ENCODE measurements at places on chromosomes 2 and 18.

- DNase-seq, result no peak
- no peak overlapping the region for H3K4me3 ChIP-seq
- H3K36me3 ChIP-seq, result no peaks in the 10 kb centered on the region
- H3K27me3 ChIP-seq, result no peaks in the 10 kb centered on the region
These were observed 193.0 kb downstream of the RAB3GAP1 start for GRCh38 chr2:135245071-135245470.

- no peaks in the 10 kb centered on the region for H3K27me3 ChIP-seq
- DNase-seq, result no peak
- no peaks in the 10 kb centered on the region for H3K4me1 ChIP-seq
- no peaks in the 10 kb centered on the region for H3K36me3 ChIP-seq
These were observed 47.8 kb downstream of the TMEM163 start for GRCh38 chr2:134670955-134671354.

- no peaks in the 10 kb centered on the region for H3K27me3 ChIP-seq
- DNase-seq, result no peak
- no peak overlapping the region for H3K27ac ChIP-seq
- H3K4me3 ChIP-seq, result no peak overlapping the region
These were observed 407.9 kb downstream of the DCC start for GRCh38 chr18:52747869-52748268.

GRCh38 chr2:46656640-46657039, 177.3 kb downstream of the TMEM247 start:
- no peaks in the 10 kb centered on the region for H3K27me3 ChIP-seq
- H3K4me1 ChIP-seq, result peaks cover 26% of the 10 kb centered on the region
- H3K27ac ChIP-seq, result peak overlapping the region; percentile 52
- H3K36me3 ChIP-seq, result no peaks in the 10 kb centered on the region

DNA sequence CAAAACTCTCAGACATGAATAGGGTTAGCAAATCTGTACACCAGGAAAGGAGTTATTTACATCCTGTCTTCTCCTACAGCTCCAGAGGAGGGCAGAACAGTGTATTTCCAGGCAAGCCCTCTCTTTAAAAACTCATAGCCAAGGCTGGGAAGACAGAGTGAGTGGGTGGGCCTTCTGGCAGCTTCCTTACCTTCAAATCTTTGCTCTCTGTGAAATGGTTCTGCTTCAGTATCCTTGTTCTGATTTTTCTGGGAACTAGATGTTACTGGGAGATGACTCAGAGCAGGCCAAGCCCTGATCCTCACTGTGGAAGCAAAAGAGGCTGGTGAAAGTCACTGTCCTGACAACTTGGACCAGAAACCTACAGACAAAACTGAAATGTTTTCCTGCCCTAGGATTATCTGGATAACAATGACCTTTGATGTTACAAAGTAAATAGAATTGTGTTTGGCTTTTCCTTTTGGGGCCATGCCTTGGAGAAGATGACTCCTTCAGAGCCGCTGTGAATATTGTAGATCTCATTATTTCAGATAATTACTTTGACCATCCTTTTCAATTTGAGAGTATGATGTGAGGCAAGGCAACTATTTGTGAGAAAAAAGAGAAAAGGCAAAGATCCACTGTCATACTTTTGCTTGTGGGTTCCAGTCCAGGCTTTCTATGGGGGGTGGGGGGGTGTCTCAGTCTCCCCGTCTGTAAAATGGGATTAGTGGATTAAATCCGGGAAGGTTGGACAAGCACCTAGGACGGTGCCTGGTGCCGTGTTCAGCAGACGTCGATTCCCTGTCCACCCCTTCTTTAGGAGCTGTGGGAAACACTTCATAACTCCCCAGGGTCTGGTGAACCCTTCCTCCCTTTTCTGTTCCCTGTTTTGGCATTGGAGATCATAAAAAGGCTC, 644 bp upstream of the QPCT start:
- no peaks in the 10 kb centered on the region for H3K27me3 ChIP-seq
- no peak for DNase-seq
- no peaks in the 10 kb centered on the region for H3K36me3 ChIP-seq
- peaks cover 28% of the 10 kb centered on the region for H3K4me1 ChIP-seq
- peak overlapping the region; percentile 73 for H3K4me3 ChIP-seq
- H3K27ac ChIP-seq, result peak overlapping the region; percentile 91

- no peaks in the 10 kb centered on the region for H3K36me3 ChIP-seq
- no peak overlapping the region for H3K4me3 ChIP-seq
- H3K4me1 ChIP-seq, result no peaks in the 10 kb centered on the region
- H3K27me3 ChIP-seq, result no peaks in the 10 kb centered on the region
These were observed 419.9 kb downstream of the PIK3C3 start for GRCh38 chr18:42374961-42375360.

DNA sequence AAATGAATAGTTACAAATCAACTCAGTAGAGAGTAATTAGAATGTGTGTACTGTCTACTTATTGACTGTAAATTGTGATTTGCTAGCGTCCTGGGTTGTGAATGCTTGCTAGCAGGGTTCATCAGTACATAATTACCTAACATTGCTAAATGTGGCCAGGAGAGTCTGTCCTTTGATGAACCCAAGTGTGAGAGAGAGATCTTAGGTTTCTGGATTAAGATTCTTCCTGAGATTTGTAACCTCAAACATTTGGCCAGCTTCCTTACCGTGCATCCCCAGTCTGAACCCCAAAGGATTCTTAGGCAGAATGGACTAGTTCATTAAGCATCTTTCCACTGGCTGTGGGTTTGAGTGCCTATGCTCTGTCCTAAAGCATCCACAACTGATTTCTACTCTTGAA, 84.0 kb upstream of the ITPRID2 start:
- no peaks in the 10 kb centered on the region for H3K36me3 ChIP-seq
- DNase-seq, result no peak
- no peak overlapping the region for H3K4me3 ChIP-seq
- H3K4me1 ChIP-seq, result peaks cover 25% of the 10 kb centered on the region
- H3K27me3 ChIP-seq, result no peaks in the 10 kb centered on the region

DNA sequence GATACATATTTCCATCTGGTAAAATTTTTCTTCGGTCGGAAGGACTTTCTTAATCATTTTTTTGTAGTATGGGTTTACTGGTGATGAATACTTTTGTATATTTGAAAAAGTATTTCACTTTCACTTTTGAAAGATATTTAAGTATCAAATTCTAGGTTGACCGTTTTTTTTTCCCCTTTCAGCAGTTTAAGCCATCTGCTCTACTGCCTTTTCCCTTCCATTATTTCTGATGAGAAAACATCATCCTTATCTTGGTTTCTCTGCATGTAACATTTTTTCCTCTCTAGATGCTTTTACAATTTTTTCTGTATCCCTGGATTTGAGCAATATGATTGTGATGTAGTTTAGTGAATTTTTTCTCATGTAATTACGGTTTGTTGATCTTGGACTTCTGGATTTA, 87.0 kb downstream of the MTX2 start:
- H3K4me3 ChIP-seq, result no peak overlapping the region
- no peaks in the 10 kb centered on the region for H3K4me1 ChIP-seq
- no peaks in the 10 kb centered on the region for H3K27me3 ChIP-seq
- H3K27ac ChIP-seq, result no peak overlapping the region
- no peaks in the 10 kb centered on the region for H3K36me3 ChIP-seq
- DNase-seq, result no peak

DNA sequence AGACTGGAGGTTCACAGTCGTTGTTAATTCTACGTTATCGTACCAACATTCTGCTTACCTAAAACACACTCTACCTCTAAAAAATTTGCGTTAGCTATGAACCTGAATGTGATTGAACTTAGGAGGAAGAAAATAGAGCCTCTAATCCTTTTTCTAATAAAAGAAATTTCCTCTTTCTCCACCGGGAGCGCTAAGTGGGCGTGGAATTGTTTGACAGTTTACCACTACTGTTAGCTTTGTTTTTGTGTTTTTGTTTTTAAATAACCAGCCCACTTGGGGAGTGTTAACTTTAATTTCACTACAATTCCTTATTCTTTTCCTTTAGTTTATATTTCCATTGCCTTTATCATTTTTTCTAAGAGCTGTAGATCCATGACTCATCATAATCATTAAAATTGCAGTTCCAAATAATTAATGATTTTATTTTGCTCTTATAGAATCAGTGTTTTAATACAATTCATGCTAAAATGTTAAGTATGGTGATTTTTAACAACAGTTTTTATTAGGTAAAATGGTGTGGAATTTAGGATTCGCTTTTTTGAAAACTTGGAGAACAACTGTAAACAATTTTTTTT, 55.0 kb upstream of the ITM2C start:
- DNase-seq, result no peak
- H3K36me3 ChIP-seq, result peaks cover 51% of the 10 kb centered on the region
- no peak overlapping the region for H3K27ac ChIP-seq

DNA sequence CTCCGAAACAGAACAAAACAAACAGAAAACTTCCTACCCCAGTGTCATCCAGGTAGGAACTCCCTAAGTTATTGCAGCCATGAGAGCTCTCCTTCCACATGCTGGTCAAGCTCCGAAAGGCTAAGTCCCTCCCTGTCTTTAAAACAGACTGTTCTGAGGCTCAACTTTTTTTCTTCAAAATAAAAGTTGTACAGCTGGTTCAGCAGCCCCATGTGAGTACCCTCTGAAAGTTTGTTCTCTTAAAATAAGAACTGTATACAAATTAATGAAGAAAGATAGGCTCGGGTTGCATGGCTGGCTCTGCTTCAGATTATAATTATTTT, at the start of gene PDE1A:
Gene PDE1A (minus strand): TSS at position 119 of the 323 bp plus-strand sequence.
- H3K4me3 ChIP-seq, result peak within 1 kb of the TSS; percentile 17
- no peaks in the 10 kb centered on the region for H3K4me1 ChIP-seq
- no peak for DNase-seq
- H3K27ac ChIP-seq, result no peak within 1 kb of the TSS

DNA sequence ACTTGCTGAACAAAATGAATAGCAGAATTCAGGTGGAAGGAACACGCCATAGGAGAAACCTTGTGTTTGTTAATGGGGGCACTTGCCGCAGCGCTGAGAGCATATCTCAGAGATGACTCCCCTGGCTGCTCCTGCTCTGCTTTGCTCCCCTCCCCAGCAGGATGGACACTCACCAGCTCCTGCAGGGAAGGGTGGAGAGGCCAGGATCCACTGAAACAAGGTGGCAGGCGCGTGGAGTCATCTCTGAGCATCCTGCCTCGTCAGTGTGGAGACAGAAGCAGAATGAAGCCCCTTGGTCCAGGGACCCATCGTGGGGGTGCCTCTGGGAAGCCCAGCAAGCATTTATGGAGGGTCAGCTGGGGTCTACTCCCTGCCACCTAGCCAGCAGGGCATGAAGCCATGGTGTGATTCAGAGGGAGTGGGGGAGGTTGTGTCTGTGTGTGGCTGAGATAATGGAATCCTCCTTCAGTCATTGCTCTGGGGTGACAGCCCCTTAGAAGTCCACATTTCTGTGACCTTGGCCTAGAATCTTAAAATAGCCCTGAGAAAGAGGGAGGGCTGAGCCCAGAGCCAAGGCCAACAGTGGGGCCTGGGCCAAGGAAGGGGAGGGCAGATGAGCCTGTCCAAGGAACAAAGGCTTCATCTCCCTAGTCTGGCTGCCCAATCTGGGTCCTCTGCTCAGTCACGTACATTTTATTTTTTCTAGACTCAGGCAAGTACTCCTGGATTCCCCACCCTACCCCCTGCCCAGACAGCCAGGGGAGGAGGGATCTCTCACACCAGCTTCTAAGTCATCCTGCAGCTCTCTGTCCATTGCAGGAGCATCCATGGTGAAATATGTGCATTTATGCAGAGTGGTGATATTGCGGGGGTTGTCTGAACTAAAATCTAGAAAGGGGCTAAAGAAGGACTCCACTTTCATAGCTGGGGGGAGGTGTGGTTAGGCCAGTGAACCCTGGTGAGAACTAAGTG, 215.4 kb downstream of the ZBTB7C start:
- no peaks in the 10 kb centered on the region for H3K27me3 ChIP-seq
- H3K4me1 ChIP-seq, result peaks cover 17% of the 10 kb centered on the region
- H3K27ac ChIP-seq, result no peak overlapping the region
- DNase-seq, result no peak
- no peak overlapping the region for H3K4me3 ChIP-seq
- no peaks in the 10 kb centered on the region for H3K36me3 ChIP-seq

- H3K27ac ChIP-seq, result no peak overlapping the region
- no peak for DNase-seq
- H3K36me3 ChIP-seq, result no peaks in the 10 kb centered on the region
These were observed 172.7 kb upstream of the TRIB2 start for GRCh38 chr2:12543978-12544558.

- no peak overlapping the region for H3K27ac ChIP-seq
- H3K4me3 ChIP-seq, result no peak overlapping the region
- H3K36me3 ChIP-seq, result no peaks in the 10 kb centered on the region
- H3K27me3 ChIP-seq, result no peaks in the 10 kb centered on the region
- DNase-seq, result no peak
These were observed 290.3 kb downstream of the C1D start for GRCh38 chr2:67772216-67773170.

DNA sequence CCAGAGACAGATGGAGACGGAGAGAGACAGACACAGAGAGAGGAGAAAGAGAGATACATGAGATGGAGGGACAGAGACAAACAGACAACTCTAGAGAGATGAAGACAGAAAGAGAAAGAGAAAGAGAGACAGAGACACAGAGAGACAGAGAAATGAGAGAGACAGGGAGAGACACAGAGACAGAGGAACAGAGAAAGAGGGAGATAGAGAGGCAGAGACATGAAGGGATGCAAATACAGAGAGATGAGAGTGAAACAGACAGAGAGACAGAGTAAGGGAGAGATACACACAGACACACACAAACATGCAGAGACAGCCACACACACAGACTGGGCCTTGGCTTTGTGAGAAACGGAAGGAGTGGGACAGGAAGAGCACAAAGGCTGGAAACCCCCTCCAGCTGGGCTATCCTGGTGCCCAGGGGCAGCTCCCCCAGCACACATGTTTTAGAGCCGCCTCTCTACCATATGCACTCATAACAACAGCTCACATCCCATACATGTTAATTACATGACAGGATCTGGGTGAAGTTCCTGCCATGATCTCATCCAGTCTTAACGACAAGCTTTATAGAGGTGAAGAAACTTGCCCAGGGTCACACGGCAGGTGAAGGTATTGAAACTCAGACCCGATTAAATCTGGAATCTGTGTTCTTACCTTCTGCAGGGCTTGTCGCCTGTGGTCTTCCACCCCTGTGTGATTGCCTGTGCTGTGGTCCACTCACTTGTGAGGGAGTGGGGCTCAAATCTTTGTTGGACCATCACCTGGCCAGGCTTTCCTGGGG, 32.4 kb downstream of the IL18R1 start:
- H3K4me3 ChIP-seq, result no peak overlapping the region
- DNase-seq, result no peak
- no peaks in the 10 kb centered on the region for H3K27me3 ChIP-seq

- no peaks in the 10 kb centered on the region for H3K36me3 ChIP-seq
- DNase-seq, result no peak
- H3K27me3 ChIP-seq, result no peaks in the 10 kb centered on the region
- H3K4me3 ChIP-seq, result no peak overlapping the region
- no peak overlapping the region for H3K27ac ChIP-seq
These were observed 6.6 kb upstream of the ZCCHC2 start for GRCh38 chr18:62516242-62516641.

GRCh38 chr2:181308766-181309515, 148.2 kb upstream of the ITGA4 start:
- H3K27me3 ChIP-seq, result no peaks in the 10 kb centered on the region
- no peaks in the 10 kb centered on the region for H3K4me1 ChIP-seq
- no peak overlapping the region for H3K27ac ChIP-seq
- DNase-seq, result no peak
- no peaks in the 10 kb centered on the region for H3K36me3 ChIP-seq
